Stimulated activated CD4-positive, alpha-beta T cell treated with anti-CD3 and anti-CD28 coated beads, Interleukin-15, amount 100 ng/mL, for 1 hour (primary cell): ENCODE measurements at places on chromosomes 16 and 17.

GRCh38 chr17:17235212-17236174 is 1.5 kb downstream of the FLCN start:
- DNase-seq: no peak

- no peak for DNase-seq
These were observed 826 bp upstream of the MPO start for GRCh38 chr17:58281511-58282011.

DNA sequence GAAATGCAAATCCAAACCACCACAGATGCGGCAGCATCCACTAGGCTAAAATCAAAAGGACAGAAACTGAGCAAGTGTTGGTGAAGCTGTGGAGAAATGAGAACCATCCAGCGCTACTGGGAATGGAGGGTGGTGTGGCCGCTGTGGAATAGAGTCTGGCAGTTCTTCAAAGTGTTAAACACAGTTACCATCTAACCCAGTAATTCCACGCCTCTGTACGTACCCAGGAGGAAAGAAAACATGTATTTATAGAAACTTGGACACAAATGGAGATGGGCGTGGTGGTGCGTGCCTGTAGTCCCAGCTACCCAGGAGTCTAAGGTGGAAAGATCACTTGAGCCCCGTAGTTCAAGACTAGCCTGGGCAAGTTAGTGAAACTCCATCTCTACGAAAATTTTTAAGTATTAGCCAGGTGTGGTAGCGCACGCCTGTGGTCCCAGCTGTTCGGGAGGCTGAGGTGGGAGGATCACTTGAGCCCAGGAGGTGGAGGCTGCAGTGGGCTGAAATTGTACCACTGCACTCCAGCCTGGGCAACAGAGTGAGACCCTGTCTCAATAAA is 11.6 kb downstream of the SLC25A10 start:
- DNase-seq: no peak

DNA sequence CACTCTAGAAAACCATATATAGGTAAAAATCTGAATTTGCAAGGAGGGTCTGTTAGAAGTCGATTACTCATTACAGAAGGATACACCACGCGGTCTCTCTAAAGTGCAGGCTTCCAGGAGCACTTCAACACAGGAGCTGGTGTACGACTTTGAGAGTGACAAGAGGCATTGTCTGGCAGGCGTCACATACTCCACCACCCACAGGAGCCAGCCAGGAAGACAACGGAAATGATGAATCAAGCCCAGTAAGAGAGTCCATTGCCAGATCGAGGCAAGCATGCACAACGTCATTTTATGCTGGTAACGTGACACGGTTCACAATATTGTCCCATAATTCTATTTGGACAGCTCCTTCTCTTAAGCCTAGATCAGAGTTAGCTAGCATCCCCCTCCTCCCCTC is 15.0 kb upstream of the CACNG4 start:
- no peak for DNase-seq

GRCh38 chr17:64174686-64175456 is 44.9 kb upstream of the ERN1 start:
- no peak for DNase-seq

DNA sequence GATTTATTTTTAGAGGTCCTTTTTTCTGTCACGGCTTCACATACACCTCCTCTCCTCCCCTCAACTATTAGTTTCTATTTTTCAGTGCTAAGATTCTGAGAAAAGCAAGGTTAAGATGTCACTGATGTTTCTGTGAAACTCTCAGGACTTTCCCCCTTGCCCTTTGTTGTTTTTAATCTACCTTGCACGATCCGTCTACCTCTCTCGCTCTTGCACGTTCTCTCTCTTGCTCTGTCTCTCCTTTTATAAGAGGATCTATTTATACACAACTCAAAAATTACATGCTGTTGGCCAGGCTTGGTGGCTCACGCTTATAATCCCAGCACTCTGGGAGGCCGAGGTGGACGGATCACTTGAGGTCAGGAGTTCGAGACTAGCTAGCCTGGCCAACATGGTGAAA is 43.6 kb downstream of the RPA1 start:
- DNase-seq: no peak

DNA sequence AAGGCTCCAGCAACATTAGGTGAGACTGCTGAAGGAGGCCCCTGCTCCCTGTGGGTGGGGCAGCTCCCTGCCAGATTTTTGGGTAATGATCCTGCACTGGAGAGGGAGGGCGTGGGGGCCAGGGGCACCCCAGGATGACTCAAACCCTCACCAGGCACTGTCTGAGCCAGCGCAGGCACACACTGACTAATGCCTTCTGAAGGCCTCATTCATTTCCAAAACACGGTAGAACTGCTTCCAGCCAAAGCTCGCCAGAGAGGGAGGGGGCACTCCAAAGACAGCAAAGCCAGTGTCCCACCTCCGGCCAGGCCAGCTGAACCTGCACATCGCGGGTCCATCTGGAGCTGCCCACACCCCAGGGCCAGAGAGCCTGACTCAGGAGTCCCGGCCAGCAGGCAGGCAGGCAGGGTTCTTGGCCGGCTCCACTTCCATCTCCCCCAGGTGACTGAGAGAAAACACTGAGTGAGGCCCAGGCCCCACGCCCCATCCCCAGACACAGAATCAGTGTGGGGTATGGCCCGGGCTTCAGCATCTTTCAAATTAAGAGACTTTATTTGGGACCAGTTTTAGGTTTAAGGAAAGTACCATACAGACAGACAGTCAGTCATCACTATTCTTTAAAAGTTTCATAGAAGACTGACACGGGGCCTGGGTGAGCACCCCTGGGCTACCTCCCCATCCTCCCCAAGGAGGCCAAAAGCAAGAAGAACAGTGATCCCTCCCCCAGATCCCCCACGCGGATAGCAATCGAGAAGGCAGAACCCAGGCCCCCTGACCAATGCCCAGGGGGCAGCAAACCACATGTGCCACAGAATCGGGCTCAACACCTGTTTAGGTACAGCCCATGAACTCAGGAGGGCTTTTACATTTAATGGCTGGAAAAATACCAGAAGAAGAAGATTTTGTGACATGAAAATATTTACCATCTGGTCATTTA is 2.3 kb downstream of the PIEZO1 start:
- DNase-seq: no peak

DNA sequence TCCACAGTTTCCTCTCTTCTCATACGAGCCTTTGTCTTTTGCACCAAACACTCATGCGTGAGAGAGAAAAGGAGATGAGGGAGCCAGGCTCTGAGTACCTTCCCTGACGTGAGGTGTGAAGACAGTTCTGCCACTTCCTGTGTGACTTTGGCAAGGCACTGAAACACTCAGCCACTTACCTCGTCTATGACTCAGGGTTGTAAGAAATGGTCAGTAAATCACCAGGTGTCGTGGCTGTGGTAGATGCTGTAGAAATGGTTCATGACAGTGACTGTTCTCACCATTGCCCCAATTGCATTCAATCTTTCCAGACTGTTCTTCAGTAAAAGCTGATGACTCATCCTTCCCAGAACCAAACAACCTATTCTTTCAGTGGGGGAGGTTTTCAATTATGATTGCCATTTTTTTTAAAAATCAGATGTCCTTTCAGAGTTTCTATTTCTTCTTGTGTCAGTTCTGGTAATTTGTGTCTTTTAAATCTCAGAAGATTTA is 49.2 kb upstream of the CBFA2T3 start:
- DNase-seq: no peak

- DNase-seq: no peak
These were observed 1.3 kb downstream of the IL34 start for GRCh38 chr16:70647441-70648359.

DNA sequence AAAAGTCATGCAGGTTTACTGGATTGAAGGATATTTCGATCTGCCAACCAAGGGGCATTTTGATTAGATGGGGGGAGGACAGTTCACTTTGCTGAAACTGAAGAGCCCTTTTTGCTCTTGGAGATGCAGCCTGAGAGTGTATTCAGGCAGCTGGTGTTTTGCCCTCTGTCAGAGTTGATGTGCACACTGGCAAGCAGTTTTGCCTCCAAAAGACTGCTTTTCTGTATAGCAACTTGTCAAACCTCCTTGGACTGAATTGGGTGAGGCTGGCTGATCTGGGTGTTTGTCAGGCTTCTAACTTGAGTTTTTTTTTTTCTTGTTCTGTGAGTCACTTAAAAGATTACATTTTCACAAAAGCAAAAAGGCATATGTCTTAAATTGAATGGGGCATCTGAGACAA is 22.6 kb upstream of the ANKFN1 start:
- no peak for DNase-seq

DNA sequence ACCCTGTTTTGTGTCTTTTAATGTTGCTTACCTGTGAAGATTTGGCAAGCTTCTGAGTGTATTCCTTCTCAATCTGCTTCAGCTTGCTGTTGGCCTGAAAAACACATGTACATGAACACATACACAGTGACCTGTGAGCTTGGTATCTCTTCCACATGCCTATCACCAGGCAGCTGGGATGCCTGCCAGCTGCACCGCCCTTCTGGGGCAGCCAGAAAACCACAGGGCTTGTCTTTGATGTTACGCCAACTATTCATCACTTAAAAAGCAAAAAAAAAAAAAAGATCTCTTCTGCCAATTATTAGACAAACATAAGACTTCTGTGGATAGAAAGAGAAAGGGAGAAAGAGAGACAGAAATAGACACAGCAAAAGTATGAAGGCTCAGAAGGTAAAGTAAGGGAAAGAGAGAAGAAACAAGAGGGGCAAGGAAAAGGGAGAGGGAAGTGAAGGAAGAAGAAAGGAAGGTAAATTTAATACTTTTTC is 189.2 kb upstream of the AXIN2 start:
- peak; percentile 12 for DNase-seq

- no peak for DNase-seq
These were observed 463.8 kb upstream of the HSBP1 start for GRCh38 chr16:83343935-83344366.

DNA sequence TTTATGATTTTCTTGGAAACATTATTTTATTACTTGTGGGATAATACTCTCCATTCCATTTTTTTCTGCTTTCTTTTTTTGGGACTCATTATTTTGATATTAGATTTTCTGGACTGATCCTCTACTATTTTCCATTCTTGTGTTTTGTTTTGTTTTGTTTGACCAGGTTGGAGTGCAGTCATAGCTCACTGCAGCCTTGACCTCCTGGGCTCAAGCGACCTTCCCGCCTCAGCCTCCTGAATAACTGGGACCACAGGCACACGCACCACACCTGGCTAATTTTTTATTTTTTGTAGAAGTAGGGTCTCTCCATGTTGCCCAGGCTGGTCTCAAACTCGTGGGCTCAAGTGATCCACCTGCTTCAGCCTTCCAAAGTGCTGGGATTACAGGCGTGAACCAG is 44.1 kb downstream of the RBBP6 start:
- no peak for DNase-seq

GRCh38 chr16:1990351-1991134 is 773 bp downstream of the SYNGR3 start:
- no peak for DNase-seq

DNA sequence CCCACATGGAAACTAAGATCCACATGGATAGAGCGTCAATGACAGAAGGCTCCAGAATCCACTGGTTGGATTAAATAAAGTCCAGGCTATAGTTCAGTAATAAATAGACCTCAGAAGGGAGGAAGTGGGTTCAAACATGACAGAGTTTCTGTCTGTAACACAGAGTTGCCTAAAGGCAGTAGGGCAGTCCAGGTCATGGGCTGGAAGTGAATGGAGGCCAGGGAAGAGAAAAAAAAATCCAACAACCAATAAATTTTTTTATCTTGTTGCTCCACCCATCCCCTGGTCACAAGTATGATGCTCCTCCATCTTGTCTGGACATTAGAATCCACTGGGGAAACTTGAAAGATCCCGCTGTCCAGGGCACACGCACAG is 92.4 kb downstream of the RGS9 start:
- no peak for DNase-seq

GRCh38 chr17:16969931-16970906 is 1.7 kb downstream of the TNFRSF13B start:
- DNase-seq: no peak

- no peak for DNase-seq
These were observed 4.7 kb upstream of the CNOT1 start for GRCh38 chr16:58634265-58634802.

GRCh38 chr17:20033415-20033814 is 24.3 kb downstream of the SPECC1 start:
- DNase-seq: no peak

GRCh38 chr17:46738544-46738943 is 79.9 kb downstream of the WNT3 start:
- DNase-seq: no peak

DNA sequence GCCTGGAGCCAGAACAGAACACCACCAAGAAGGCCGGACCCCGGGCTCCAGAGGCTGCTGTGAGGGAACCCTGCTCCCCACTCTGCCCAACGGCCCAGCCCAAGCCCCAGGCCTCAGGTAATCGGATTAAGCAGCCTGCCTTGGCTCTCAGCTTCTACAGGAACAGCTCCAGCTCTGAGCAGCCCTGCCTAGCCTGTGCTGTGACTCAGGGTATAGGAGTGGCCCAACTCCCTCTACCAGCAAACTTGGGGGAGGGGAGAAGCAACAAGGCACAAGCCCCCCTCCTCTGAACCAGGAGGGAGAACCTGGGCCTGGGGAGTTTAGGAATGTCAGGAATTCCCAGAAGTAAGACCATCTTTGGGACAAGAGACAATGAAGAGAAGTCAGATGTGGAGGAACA is 849 bp upstream of the SOX15 start:
- DNase-seq: no peak

DNA sequence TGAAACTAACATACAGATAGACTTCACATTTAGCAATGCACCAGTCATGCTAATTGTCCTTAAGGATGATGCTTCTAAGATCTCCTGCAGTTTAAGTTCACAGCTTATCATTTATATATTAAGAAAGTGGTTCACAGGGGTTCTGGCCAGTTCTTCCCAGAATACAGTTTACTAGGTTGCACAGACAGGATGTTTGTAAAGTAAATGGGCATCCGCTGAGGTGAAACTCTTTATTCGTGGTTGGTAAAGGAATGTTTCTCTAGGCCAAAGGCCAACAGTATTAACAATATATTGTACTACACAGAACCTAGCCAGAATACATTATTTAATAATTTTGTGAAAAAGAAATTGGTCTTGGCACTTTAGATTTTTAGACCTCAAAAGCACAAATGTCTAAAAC is 1427.3 kb downstream of the CDH8 start:
- no peak for DNase-seq

GRCh38 chr16:81549547-81550431 is 105.2 kb downstream of the CMIP start:
- no peak for DNase-seq

- DNase-seq: no peak
These were observed 6.7 kb downstream of the NEK8 start for GRCh38 chr17:28735242-28735722.

- no peak for DNase-seq
These were observed 56.9 kb downstream of the NOS2 start for GRCh38 chr17:27743281-27743885.

- no peak for DNase-seq
These were observed 5.9 kb upstream of the CORO6 start for GRCh38 chr17:29628644-29629043.

- no peak for DNase-seq
These were observed 22.8 kb downstream of the PGS1 start for GRCh38 chr17:78401246-78401645.

- DNase-seq: no peak
These were observed 11.4 kb downstream of the SLFN5 start for GRCh38 chr17:35254107-35254773.

GRCh38 chr17:31015639-31016038 is 44.8 kb downstream of the RNF135 start:
- no peak for DNase-seq
